ENCODE measurements at places on chromosomes 5 and 9.
A peak's percentile ranks its signal among the peaks of the same experiment; 100 is the strongest.

DNA sequence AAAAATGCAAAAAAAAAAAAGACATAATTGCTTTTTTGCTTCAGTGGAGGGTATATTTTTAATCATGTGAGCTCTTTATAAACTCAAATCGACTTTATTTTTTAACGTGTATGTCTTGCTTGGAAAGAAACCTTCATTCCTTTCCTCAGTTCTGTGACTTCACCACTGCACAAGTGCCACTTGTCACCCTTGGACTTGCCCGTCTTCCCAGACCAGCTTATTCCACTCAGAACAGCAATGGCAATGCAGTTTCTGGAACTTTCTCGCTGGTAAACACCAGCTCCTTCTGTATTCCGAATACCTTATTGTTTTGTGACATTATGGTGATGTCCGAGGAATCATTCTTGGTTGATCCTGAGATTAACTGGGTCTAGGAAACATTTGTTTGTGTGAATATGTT is 440.5 kb upstream of the ADAMTS16 start:
- DNase-seq = no peak

- DNase-seq = no peak
These were observed 12.4 kb upstream of the PTPN3 start for GRCh38 chr9:109510506-109510905.

DNA sequence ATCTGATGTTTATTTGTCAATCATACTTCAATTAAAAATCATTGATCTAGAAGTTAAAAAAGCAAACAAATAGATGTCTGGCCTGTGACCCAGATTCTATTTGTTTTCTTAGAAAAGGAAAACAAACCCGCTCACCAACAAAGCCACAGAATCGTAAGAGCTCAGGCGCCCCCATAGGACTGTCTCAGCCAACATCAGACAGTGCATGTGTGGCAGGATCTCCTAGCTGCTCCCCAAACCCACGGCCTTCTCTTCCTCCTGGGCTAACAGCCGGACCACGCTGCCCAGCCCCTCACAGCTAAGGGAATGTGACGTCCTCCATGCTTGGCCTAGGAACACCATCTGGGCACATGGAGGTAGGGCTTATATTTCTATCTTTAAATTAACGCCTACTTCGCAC is 19.4 kb downstream of the OR2Y1 start:
- DNase-seq = no peak

DNA sequence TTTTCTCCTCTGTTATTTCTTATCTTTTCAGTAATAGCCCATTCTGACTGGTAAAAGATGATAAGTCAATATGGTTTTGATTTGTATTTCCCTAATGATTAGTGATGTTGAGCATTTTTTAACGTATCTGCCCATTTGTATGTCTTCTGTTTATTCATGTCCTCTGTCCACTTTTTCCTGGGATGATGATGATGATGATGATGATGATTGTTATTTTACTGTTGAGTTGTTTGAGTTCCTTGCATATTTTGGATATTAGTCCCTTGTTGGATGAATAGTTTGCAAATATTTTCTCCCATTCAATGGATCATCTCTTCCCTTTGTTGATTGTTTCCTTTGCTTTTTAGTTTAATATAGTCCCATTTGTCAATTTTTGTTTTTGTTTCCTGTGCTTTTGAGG is 27.0 kb downstream of the UTP15 start:
- no peak for DNase-seq

DNA sequence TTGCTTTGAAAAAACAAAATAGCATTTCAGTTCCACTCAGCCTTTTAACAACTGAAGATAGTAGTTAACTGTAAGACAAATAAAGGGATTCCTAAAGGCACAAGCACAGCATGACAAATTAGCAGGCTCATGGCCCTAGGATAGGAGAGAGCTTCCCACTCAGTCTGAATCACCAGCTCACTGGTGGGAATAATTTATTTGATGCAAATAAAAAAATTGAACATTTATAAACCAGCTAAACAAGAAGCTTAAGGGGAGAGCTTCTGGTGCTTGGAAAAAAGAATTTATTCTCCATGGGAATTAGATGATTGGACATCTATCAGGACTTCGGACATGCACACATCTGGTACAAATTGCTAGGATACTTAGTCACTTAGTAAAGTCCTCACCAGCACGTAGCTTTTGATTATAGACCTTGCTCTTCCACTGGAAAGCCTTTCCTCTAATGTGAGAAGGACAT is 294.1 kb upstream of the TNC start:
- no peak for DNase-seq

GRCh38 chr9:137449931-137450538 is 8.9 kb upstream of the ENTPD8 start:
- no peak for DNase-seq

- DNase-seq = no peak
These were observed 2.2 kb downstream of the NTNG2 start for GRCh38 chr9:132163876-132164603.

DNA sequence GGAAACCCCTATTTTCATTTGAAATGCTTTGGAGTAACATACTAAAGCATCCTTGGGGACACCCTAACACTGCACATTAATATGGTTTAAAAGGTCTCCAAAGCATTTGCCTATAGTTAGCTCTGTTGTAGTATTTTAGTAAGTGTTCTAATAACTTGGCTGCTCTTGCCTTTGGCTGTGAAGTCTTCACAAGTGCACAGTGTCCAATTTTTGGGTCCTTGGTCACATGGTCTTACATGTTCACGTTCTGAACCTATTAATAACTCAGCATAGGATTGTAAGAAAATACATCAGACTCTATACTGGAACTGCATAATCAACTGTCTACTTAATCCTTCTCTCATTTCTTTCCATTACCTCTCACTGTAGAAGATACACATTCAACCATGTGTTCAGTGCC is 17.4 kb downstream of the ADAMTS19 start:
- DNase-seq = no peak

GRCh38 chr5:10513501-10514442 is 50.1 kb upstream of the ANKRD33B start:
- DNase-seq = no peak

DNA sequence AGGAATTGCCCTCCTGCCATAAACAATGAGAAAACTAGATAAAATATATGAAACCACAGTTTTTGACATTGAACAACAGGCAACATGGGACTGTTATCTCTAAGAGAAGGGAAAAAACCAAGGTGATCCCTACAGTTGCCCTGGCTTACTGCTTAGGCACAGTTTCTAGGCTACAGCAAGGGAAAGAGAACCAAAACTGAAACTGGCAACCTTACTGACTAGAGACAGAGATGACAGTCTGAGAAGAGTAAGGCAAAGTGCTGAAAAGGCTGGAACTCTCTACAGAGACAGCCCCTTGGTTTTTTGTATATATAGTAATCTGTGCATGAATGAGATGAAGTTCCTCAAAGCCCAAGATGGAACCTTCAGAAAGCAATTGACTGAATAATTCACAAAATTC is 36.2 kb upstream of the REEP2 start:
- peak; percentile 0 for DNase-seq

GRCh38 chr9:4497855-4498254 is 7.6 kb downstream of the SLC1A1 start:
- no peak for DNase-seq

DNA sequence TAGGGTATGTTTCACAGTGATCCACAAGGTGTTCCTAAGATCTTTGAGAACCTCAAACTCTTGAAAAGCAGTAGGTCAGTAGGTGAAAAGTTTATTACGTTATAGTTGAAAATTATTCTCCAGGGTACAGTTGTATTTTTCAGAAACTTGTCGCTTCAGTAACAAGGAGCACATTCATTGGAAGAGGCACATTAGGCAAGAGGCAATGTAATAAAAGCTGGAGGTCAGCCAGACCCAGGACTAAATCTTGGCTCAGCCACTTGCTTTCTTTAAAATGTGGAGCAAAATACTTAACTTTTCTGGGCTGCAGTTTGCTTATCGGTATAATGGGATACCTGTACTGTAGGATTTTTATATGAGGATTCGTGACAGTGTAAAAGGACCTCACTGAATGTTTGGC is 45.6 kb downstream of the TLE4 start:
- DNase-seq = no peak

DNA sequence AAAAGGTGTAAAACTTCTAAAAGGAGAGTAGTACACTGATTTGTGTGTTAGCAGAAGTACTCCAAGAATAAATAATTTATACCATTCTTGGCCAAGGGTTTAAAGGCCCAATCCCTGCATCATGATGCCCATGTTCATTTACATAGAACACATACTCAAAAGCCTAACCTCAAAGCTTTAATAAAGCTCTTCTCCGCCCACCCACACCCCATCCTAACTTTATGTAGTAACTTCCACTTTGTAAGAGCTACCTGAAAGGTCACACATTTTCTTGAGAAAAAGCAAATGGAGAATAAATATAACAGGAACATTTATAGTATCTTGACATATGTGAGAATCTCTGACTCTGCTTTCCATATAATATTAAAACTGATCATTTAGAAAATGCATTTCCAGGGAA is 148.8 kb upstream of the FREM1 start:
- DNase-seq = no peak

DNA sequence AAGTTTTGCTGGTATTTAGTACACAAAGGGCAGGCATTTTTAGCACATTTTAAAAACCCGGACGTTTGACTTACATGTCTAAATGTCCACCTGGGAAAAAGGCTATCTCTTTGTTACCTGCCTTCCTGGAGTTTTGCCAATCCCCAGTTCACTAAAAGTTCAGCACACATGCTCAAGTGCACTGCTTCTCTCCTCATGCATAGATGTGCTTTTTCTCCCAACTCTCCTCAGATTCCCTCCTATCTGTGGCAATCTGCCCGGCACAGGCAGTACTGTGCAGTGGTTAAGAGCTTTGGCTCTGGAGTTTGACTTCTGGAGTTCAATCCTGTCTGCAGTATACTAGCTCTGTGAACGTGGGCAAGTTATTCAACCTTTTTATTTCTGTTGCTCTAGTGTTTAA is 8.3 kb upstream of the CCNO start:
- no peak for DNase-seq

- DNase-seq = no peak
These were observed 212.5 kb downstream of the GAS1 start for GRCh38 chr9:86734771-86735170.

GRCh38 chr9:136268735-136269134 is 23.1 kb upstream of the QSOX2 start:
- DNase-seq = no peak

- no peak for DNase-seq
These were observed 78.4 kb downstream of the NTNG2 start for GRCh38 chr9:132239999-132240840.

- DNase-seq = no peak
These were observed 112.4 kb downstream of the FSTL4 start for GRCh38 chr5:133499895-133500294.

- DNase-seq = no peak
These were observed 266.4 kb downstream of the ZNF608 start for GRCh38 chr5:124480022-124480421.

- DNase-seq = no peak
These were observed 68.6 kb upstream of the ADAMTS2 start for GRCh38 chr5:179413711-179414458.

- DNase-seq = no peak
These were observed 174.1 kb downstream of the MEF2C start for GRCh38 chr5:88708682-88709398.

DNA sequence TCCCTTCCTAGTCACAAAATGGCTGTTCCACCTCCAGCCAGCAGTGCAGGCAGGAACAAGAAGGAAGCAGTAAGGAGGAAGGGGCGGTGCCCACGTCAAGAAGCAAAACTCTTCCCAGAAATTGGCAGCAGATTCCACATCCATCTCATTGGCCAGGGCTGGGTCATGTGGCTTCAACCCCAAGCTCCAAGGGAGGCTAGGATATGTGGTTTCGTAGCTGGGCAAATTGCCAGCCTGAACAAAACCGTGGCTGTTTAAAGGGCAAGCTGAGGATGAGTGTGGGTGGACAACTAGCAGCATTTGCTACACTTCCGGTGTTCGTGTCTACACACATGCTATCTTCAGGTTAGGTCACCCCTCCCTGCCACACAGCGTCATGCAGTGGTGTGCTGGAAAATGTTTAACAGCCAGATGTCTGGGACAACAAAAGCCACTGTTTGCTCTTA is 92.1 kb upstream of the MAP1B start:
- no peak for DNase-seq

GRCh38 chr9:94665613-94666012 is 26.3 kb upstream of the FBP1 start:
- no peak for DNase-seq

DNA sequence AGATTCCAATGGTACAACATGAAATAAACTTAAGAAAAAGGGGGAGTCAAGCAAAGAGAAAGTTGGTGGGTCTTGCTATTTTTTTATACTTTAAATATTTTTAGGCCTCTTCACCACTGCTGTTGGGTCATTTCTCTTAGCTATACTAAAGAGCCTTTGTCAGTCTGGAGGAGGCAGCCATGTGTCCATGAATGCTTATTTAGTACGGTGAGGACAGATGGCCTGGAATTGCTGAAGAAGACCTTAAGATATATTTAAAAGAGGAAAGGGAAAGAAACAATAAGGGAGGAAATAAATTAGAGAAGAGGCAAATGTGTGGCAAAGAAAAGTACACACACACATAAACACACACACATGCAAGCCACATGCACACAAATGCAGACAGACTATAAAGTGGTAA is 560.5 kb upstream of the MEF2C start:
- no peak for DNase-seq

- no peak for DNase-seq
These were observed 102.1 kb downstream of the PAM start for GRCh38 chr5:102857076-102857818.

- DNase-seq = no peak
These were observed 81.2 kb downstream of the PHAX start for GRCh38 chr5:126681970-126682369.

- peak; percentile 45 for DNase-seq
These were observed 17.7 kb downstream of the MARVELD2 start for GRCh38 chr5:69432412-69433206.
